ENCODE measurements at places on chromosomes 1 and 21. TPM values are rescaled to one million over a fixed set of nuclear protein-coding genes. Genes with fewer than 3 reads are reported as not detected.

The SHISAL2A gene
- not detected for total RNA-seq

The HNRNPCL4 gene
- total RNA-seq = not detected

- no peak for DNase-seq
These were observed 691.3 kb upstream of the CXADR start for GRCh38 chr21:16821588-16821987.

The KRTAP12-3 gene
- not detected for total RNA-seq

DNA sequence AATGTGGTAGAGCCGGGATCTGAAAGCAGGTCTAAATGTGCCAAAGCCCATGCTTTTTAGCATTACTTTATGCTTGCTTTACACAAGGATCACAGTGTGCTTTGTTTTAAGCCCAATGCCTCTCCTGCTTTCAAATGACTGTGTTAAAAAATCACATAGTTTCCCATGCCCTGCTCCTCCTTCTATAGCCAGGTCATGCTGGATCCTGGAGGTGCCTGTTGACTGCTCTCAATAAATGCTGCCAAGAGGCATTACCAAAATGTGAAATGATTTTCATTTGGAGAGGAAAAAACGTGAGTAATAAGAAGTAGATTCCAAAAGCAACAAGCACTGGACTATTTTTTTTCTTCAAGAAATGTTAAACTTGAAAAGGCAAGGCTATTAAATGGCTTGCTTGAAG lies 420.7 kb upstream of the USP24 start:
- DNase-seq = no peak

- no peak for DNase-seq
These were observed 35.5 kb upstream of the TTC22 start for GRCh38 chr1:54836594-54836993.

DNA sequence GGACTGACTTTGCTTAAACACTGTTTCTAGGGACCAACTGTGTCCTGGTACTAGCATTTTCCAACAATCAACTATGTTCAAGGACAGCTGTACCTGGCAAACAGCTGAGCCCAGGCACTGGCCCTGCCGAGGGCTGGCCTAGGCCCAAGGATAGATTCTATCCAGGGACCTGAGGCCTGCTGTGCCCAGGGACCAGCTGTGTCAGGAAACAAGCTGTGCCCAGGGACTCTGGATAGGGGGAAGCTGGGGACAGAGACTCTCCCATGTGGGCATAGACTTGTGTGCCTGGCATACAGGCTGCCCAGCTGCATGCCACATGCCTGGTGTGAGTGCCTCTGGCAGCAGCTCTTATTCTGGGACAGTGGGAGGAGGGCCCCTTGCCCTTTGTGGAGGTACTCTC lies 38.1 kb upstream of the POU3F1 start:
- peak; percentile 55 for DNase-seq

GRCh38 chr1:196733091-196733970 lies 41.3 kb upstream of the CFHR3 start:
- no peak for DNase-seq

DNA sequence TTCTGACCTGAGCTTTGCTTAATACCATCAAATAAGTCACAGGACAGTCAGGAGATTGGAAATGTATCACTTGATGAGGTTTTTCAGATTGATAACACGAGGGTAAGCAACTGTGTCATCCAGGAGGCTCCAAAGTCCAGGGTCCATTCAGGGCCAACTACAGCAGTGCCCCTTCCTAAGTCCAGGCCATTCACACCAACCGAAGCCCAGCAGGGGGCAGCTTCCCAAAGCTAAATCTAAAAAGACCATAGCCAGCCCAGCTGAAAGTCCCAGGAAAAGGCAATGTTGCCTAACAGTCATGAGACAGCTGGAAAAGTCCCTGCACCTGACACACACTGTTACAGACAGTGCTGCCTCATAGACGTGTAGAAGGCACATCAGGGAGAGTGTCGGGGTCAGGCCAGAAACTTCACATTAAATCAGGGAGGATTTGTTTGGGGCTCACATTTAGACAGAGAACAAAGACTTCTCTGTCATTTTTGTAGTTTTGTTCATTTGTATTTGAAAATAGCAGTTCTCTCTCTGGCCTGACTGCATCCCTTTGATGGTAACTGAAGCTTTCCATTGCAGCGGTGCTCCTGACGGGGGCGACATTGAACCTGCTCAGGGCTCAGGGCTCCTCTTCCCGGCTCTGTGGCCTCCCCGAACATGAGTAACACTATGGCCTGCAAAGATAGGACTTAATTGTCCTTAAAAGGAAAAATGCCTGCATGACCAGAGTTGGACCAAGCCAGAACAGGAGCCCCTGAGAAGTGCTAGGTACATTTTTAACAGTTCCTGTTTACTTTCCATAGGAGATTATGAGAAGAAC lies 200.4 kb downstream of the NRIP1 start:
- peak; percentile 64 for DNase-seq

GRCh38 chr1:228801068-228801467 lies 65.8 kb downstream of the RHOU start:
- no peak for DNase-seq

DNA sequence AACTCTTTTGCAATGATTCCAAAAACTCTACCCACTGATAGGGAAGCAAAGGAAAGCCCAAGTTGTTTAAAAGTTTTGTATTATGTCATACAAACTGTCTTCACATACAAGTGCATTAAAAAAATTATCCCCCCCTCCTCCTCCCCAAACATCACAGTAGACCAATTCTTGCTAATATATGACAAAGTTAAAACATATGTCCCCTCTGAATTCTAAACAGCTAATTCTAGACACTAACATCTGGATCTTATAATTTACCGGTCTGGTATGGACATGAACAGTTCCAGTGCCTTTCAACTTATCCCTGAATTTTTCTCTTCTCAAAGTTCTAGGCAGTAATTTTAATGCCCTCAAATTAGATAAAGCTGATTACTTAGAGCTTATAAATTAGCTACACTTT lies 13.4 kb downstream of the RIT1 start:
- no peak for DNase-seq

The OR2L2 gene
- total RNA-seq = not detected

DNA sequence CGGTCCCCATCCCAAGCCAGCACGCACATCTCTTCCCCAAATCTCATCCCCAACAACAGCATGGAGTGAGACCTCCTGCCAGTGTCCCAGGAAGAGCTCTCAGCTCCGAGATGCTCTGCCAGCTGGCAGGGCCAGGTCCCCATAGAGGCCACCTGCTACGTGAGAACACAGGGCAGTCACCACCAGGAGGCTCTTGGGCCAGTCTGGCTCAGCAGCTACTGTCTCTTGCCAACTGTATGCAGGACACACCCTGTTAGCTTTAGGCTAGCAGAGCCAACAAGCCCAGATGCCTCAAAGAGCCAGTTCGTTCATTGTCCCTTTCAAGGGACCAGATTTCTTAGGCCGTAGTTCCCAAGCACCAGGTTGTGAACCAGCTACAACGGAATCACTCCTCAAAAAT lies 36.9 kb downstream of the FBXO2 start:
- DNase-seq = no peak

- DNase-seq = no peak
These were observed 135.9 kb downstream of the NPHP4 start for GRCh38 chr1:5856246-5856815.

The OLIG2 gene
- not detected for total RNA-seq

DNA sequence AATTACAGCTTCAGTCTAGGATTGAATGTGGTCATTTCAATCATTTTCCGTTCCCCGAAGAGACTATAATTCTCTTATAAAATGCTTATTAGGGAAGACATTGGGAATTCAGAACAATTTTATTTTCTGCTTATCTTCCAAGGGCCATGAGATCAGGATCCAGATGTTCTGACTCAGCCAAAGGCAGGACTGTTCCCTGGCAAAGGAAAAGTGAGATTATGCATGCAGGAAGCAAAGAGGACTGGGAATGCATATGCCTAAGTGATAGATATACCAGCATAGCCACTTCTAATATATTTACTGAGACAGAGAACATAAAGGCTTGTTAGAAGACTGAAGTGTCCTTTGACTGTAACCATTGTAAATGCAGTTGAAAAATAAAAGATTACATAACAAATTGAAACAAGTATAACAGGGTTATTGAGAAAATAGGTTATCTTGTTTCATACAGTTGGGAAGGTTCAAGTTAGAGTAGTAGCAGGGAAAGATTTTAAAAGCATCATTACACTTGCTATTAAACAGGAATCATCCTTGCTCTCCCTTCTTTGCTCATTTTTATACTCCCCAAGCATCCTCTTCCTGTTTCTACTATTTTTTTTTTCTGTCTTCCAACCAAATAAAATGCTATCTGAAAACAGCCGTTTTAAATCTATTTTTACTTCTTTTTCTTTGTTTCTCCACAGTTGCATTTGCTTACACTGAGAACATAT lies 439.6 kb upstream of the ADAMTS5 start:
- no peak for DNase-seq

The DIO1 gene
- not detected for total RNA-seq

The ZMYND12 gene
- 2.6 TPM for total RNA-seq

DNA sequence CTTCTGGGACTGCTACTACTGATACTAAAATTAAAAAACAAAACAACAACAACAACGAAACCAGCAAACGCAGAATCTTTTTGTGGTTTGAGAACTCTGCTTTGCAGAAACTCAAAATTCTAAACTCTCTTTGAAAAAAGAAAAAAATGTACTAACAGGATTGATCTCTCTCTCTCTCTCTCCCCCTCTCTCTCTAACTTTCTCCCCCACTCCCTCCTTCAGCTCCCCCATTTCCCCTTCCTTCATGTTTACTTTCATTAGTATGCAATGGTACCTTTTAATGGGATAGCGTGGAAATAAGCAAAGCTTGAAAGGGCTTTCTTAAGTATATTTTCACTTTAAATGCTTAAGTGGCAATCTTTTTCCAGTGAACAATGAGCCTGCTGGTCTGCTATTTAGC lies 562.6 kb upstream of the ADGRL2 start:
- DNase-seq = no peak

DNA sequence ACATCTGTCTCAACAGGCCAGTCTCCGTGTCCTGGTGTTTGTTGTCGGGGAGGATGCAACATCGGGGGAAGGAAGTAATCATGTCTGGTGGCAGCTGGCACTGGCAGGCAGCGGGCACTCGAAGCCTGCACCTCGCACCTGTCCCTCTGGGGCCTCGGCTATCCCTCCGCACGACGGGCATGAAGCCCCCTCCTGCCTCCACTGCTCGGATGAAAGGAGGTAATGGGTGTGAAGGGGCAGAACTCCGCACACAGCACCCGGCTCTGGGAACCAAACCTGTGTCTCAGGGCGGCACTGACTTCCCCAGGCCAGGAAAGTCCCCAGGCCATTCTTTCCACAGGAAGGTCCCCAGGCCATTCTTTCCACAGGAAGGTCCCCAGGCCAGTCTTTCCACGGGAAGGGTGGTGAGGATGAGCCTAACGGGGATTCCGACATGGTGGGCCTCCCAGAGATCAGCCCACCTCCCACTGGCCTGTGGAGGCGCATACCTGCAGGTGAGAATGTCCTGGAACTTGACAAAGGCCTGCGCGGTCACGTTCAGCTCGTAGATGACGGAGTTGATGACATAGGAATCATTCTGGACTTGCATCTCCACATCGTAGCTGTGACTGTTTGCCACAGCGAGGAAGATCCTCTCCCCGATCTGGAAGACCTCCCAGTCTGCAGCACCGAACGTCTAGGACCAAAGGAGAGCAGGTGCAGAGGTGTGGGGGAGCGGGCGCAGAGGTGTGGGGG lies 31.1 kb downstream of the KRTAP10-1 start:
- DNase-seq = no peak

GRCh38 chr21:46357684-46358425 lies 33.9 kb downstream of the PCNT start:
- DNase-seq = no peak

GRCh38 chr1:3899754-3900149 lies 320 bp downstream of the C1orf174 start:
- peak; percentile 25 for DNase-seq

The AGT gene
- 54.6 TPM for total RNA-seq

- DNase-seq = no peak
These were observed 13.2 kb upstream of the PRXL2B start for GRCh38 chr1:2573250-2573920.

GRCh38 chr1:89995598-89996449 lies 914 bp downstream of the ZNF326 start:
- DNase-seq = no peak

GRCh38 chr1:70426154-70427131 lies 15.4 kb downstream of the CTH start:
- DNase-seq = no peak

The GRIK3 gene
- total RNA-seq = 0.55 TPM

DNA sequence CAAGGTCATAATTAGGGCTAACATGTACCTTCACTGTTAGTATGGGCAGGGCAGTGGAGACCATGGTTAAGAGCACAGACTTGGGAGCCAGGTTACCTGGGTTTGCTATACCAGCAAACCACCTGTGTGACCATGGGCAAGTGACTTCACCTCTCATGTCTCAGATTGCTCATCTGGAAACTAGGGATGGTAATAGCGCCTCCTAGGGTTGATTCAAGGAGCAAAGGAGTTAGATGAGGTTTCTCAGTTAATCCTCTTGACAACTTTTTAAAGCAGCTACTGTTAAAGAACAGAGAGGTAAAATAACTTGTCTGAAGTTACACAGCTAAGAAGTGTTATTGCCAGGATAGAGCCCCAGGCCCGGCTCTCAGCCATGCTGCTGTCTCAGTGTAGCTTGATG lies 790 bp upstream of the MATN1 start:
- no peak for DNase-seq

- no peak for DNase-seq
These were observed 28.9 kb upstream of the ADAM30 start for GRCh38 chr1:119924948-119925898.

DNA sequence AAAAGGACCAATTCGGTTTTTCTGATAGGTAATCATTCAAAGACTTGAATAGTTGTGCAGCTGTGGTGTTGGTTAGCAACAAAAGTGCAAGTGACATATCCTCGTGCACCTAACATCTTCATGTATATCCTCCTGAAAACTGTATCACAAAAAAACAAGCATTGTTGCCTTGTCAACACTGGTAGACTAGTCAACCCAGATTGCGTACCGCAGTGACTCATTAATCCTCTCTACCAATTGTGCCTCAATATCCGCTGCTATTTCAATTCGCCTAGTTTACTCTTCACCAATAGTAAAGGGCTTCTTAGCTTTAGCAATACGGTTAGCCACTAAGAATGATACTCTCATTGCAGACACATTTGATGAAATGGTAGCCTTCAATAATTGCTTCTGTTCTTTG lies 3.5 kb downstream of the HHAT start:
- DNase-seq = no peak

DNA sequence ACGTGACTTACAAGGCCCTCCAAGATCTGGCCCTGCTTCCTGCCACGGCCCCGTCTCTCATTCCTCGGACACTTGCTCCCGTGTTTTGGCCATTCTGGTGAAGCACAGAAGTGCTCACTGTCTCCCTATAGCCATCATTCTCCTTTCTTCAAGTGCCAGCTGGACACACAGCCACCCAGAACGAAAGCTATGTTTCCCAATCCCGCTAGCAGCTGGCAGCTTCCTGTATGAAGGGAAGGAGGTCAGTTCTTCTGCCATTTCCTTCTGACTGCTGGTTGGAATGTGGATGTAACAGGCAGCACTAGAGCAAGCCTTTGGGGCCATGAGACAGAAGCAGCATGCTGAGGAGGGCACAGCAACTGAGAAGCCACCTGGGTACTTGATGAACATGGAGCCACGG lies 82.8 kb downstream of the TGFBR3 start:
- DNase-seq = no peak

The ZNF593OS gene
- total RNA-seq = not detected
